ENCODE measurements at places on chromosomes 1 and 21.

- no peak for DNase-seq
Measured at GRCh38 chr1:3142236-3142635, 73.2 kb downstream of the PRDM16 start.

- DNase-seq, result no peak
Measured at GRCh38 chr1:43359696-43360095, 915 bp downstream of the CDC20 start.

GRCh38 chr1:165629151-165629550, 1.9 kb upstream of the MGST3 start:
- DNase-seq, result no peak

- no peak for DNase-seq
Measured at GRCh38 chr1:32393832-32394140, 455 bp downstream of the BSDC1 start.

GRCh38 chr21:33940164-33940880, 24.7 kb upstream of the ATP5PO start:
- DNase-seq, result no peak

DNA sequence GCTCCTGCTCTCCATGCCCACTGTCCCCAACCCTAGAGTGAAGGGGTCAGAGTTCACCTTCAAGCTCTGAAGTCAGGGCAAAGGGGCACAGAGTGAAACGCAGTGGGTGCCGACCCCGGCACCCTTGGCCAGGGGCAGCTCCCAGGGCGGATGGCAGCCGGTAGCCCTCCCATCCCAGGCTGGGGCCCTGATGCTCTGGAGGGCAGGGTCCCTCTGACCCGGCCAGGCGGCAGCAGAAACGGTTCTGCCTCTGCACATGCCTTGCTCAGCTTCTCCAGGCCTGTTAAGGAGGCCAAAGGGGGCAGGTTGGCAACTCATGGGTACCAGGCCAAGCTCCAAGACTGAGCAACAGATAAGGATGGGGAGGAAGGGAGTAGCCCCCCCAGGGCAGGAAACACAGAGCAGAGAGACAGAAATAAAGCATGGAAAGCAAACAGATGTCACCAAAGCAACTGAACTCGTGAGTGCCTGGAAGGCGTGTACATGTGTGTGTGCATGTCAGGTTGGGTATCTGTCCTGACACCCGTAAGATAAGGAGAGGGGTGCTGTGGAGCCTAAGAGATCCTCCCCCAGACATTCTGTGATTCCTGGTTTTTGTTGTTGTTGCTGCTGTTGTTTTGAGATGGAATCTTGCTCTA, 112.3 kb upstream of the IFFO2 start:
- no peak for DNase-seq

- no peak for DNase-seq
Measured at GRCh38 chr21:45219517-45219916, 68.2 kb downstream of the POFUT2 start.

DNA sequence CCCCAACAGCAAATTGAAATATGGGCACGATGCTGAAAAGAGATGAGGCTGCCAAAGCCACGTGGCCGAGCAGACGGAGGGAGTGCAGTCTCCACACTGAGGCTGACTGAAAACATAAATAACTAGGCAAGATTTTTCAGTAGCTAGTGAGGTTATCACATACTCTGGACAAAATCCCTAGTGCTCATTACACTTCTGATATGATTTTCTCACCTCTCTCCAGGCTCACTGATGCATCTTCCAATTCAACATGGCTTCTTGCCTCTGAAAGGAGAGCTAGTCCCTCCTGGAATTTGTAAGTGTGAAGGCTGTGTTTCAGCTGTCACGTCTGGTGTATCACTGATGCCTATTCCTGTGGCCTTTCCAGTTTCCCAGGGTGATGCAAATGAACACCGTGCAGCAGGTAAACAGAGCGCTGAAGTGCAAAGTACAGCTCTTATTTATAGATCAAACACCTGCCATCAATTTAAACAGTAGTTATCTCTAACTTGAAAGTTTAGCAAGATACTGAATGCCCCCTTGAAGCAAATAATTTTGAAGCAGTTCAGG, 656.1 kb downstream of the KIF26B start:
- DNase-seq, result no peak

DNA sequence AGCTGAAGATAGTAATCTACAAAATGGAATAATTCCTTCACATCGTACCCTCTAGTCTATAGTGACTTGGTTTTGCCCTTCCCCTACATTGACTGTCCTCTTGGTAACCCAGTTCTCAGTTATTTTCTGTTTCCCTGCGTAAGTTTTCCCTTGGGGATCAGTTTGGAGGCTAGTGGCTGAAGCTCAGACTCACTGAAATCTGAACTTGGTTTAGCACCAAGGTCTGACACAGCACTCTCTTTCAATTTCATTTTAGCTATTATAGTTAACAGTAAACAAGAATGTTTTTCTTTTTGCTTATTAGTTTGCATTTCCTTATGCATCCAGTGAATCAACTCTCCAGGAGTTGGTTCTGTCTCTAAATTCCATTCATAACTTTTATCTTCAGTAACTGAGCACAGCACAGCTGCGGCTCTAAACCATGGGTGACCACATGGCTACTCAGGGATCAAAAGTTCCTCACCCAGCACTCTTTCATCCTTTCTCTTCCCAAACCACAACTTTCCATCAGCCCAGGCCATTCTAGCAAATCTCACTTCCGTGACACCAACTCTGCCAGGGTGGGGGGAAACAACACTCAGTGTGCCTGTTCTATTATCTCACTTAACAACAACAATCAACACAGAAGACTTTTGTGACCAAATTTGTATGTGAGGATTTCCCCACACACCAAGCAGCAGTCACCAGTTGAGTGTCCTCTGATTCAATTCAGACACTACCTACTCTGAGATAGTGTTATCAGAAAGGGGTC, 17.6 kb upstream of the IFI6 start:
- no peak for DNase-seq

GRCh38 chr1:117061986-117062415, 1.9 kb downstream of the TTF2 start:
- DNase-seq, result no peak

DNA sequence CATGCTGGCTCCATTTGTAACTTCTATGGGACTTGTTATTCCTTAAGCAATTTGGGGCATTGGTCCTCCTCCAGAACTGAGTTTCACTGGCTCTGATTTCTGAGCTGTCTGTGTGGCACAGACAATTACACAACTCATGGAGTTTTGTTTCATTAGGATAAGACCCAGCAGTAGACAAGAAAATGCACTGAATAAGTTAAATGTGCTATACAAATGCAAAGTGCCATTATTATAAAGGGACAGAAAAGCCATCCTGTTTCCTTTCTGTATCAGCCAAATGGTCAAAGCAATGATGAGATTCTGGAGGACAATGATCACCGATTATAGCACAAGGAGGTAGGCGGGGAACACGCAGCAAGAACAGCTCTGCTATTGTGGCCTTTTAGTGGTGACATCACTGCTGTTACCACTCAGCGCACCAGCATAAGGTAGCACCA, 81.9 kb downstream of the CNIH3 start:
- DNase-seq, result no peak

DNA sequence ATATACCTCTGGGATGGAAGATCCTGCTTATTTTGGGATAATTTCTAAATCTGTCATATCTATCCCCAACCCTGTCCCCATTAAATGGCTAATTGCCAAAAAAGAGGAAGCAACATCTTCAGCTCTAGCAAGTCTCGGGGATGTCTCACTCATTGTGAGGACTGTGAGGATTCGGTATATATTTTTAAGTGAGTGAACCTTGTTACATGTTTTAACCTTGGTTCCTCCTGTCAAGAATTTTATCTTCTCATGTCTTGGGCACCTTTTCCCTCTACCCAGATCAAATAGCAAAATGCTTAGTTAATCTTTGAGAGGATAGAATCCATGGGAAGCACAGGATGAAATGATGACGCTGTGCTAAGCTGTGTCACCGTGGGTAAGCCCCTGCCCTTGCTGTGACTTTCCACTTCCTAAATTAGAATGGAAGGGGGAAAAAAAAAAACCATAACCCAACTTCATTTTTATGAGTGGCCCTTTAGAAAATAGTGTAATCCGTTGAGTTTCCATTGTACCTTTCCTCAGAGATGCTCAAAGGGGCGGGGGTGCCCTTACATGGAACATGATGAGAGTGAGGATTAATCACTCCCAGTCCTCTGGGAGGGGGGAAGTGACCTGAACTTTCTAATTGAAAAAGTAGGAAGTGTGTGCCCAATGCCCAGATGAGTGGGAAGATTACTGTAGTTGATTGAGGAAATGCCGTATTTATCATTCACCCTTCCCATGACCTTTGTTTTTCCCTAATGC, 7.6 kb downstream of the ATP1A1 start:
- DNase-seq, result no peak

DNA sequence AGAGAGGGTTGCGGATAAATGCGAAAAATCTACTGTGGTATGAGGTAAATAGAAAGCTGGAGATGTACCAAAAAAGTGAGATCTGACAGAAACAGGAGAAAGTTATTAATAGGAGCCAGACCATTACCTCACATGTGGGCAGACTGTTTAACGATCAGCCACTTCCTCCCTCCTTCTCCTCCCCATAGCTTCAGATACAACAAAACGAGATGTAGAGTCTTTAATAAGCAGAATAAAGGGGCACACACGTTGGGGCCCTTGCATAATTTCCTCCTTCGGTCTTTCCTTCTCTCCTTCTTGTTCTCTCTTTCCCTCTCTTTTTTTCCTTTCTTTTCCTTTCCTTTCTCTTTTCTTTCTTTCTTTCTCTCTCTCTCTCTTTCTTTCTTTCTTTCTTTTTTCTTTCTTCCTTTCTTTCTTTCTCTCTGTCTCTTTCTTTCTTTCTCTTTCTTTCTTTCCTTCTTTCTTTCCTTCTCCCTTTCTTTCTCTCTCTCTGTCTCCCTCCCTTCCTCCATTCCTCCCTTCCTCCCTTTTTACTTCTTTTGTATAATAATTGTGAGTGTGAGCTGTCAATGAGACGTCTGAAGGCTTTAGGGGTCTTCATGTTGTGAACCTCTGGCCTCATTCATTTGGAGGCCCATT, 242.1 kb downstream of the GRIK1 start:
- no peak for DNase-seq

- DNase-seq, result no peak
Measured at GRCh38 chr1:147337040-147337630, 94.7 kb downstream of the CHD1L start.

- DNase-seq, result no peak
Measured at GRCh38 chr1:66623812-66624211, 89.9 kb downstream of the SGIP1 start.

- no peak for DNase-seq
Measured at GRCh38 chr1:208933984-208934525, 649.5 kb upstream of the CAMK1G start.

DNA sequence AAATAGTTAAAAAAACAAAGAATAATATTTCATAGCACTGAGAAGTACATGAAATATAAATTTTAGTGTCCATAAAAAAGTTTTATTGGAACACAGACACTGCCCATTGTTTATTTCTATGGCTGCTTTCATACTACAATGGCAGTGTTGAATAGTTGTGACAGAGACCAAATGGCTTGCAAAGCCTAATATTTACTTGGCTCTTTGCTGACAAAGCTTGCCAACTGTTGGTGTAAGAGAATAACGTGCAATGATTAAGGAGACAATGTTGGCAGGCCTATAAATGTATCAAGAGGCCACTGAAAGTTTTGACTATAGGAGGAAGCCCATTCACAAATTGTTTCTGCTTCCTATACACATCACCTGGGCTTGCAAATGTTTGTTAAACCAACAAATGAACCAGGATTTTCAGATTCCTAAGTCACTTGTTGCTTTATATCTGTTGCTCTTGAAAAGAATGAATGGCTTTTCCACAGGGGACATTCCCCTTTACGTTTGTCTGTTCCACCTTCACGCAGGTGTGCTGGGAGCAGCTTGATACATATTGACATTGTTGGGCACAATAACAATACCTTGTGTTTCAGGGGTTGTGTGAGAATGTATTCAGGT, 5.5 kb upstream of the ST6GALNAC3 start:
- no peak for DNase-seq

GRCh38 chr1:40221977-40222772, 25.6 kb upstream of the TMCO2 start:
- no peak for DNase-seq

- DNase-seq, result peak; percentile 64
Measured at GRCh38 chr1:30801771-30802198, 44.2 kb upstream of the LAPTM5 start.

GRCh38 chr1:161021165-161021969, 415 bp upstream of the F11R start:
- no peak for DNase-seq

- DNase-seq, result peak; percentile 51
Measured at GRCh38 chr21:25107708-25108107, 499.6 kb downstream of the MRPL39 start.

DNA sequence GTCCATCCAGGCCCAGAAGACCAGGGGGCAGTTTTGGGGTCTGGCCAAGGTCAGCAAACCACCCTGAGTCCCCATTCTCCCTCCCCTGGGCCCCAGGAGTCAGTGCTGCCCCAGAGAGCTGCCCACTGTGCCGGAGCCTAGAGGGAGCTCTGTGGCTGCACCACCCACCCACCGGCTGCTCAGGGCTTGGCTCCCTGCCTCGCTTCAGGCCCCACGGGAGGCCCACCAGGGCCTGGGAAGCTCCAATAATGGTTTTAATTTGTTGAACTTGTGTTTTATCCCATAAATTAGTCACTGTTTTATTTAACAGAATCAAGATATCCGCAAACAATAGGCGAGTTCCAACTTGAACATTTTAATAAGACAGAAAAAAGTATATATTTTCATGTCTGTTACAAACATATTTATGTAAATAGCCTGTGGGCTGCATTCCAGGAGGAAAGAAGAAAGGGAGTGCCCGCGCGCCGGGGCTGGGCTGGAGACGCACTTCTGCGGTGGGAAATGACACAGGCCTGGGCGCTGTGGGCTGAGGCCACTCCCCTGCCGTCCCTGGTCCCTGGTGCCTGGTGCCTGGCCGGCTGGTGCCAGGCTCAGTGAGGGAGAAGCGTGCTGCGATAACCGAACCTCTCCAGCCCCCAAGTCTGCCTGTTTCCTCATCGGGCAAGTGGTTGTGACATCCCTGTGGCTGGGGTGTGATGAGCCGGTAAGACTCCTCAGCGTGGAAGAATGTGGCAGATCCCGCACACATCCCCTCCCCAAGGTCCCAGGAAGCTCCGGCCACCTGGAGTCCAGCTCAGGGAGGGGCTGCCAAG, 160.5 kb downstream of the PEX14 start:
- no peak for DNase-seq

DNA sequence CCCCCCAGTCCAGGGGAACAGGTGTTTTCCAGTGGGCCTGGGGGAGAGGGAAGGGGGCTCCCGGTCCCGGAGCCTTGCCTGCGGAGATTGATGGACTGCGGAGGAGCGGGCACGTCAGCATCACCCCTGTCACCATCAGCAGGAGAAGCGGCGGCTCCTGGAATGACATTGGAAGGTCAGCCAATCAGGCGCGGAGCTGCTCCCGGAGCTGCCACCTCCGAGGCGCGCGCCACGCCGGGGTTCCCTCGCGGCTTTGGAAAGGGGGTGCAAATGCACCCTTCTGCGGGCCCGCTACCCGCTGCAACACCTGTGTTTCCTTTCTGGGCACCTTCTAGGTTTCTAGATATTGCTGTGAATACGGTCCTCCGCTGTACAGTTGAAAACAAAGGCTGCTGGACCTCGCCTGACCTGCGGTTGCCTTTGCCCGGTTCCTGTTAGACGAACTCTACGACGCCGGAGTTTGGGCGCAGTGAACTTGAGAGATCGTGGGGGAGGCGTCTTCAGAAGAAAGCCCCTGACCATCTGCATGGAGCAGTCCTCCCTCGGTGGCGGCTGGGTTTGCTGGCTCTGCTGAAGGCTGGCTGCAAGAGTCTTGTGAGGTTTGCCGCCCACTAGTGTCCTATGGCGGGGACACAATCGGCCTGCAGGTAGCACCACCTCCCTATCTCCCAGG, 5.3 kb downstream of the DSCAM start:
- DNase-seq, result no peak

GRCh38 chr1:96104506-96104905, 617.1 kb upstream of the PTBP2 start:
- no peak for DNase-seq

- DNase-seq, result no peak
Measured at GRCh38 chr1:30610917-30611316, 112.5 kb downstream of the MATN1 start.

Measured in T1000 (cell line).